ENCODE measurements at places on chromosomes 13 and 19.

DNA sequence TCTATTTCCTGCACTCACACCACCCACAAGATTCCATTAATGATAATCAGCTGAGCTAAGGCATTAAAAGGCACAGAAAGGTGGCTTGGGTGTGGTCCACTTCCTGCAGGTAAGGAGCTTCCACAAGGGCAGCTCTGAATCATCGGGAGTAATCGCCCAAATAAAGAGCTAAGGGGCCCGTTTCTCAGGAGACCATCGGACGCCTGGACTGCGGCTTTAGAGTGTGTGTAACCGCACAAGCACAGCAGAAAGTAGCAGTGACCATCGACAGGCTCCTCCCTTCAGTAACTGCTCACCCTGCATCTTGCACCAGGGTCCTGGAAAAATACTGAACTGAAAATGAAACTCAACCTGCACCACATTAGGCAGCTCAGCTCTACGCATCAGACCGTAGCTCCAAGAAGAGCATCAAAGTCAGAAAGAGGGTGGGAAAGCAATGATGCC, 6.0 kb downstream of the STK24 start:
- no peaks in the 10 kb centered on the region for H3K27me3 ChIP-seq
- H3K36me3 ChIP-seq = peaks cover 5% of the 10 kb centered on the region
- peaks cover 5% of the 10 kb centered on the region for H3K4me1 ChIP-seq
- peak; percentile 43 for DNase-seq
- no peak overlapping the region for H3K27ac ChIP-seq

DNA sequence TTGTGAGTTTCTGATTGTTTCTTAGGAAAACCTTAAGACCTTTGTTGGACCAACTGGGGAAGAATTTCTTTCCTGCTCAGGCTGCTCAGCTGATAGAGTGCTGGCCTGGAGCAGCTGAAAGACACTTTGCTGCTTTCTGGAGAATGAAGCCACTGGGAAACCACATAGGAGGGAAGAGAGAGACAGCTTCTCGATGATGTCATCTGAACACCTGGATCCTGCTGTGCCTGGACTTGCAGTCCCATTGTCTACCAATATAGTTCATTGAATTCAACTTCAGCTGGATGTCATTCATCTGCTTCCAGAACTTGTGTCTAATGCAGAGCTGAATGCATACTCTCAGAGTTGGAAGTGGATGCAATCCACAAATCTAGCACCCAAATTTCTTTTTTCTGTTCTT, 34.3 kb upstream of the TSHZ3 start:
- no peaks in the 10 kb centered on the region for H3K4me1 ChIP-seq
- no peaks in the 10 kb centered on the region for H3K27me3 ChIP-seq

DNA sequence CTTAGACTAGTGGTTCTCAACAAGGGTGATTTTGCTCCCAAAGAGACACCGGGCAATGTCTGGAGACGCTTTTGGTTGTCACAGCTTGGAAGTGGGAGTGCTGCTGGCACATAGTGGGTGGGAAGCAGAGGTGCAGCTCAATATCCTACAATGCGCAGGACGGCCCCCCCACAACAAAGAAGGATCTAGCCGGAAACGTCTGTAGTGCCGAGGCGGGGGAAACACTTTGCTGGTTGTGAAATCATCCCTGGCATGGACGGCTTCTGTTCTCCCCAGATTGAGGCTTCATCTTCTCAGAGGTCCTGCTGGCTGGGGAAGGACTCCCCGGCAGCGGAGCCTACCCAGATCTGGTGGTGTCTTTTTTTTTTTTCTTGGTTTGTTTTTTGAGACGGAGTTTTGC, 13.4 kb upstream of the SYT5 start:
- DNase-seq = no peak
- no peaks in the 10 kb centered on the region for H3K27me3 ChIP-seq
- H3K27ac ChIP-seq = no peak overlapping the region
- H3K36me3 ChIP-seq = no peaks in the 10 kb centered on the region
- H3K4me1 ChIP-seq = no peaks in the 10 kb centered on the region

DNA sequence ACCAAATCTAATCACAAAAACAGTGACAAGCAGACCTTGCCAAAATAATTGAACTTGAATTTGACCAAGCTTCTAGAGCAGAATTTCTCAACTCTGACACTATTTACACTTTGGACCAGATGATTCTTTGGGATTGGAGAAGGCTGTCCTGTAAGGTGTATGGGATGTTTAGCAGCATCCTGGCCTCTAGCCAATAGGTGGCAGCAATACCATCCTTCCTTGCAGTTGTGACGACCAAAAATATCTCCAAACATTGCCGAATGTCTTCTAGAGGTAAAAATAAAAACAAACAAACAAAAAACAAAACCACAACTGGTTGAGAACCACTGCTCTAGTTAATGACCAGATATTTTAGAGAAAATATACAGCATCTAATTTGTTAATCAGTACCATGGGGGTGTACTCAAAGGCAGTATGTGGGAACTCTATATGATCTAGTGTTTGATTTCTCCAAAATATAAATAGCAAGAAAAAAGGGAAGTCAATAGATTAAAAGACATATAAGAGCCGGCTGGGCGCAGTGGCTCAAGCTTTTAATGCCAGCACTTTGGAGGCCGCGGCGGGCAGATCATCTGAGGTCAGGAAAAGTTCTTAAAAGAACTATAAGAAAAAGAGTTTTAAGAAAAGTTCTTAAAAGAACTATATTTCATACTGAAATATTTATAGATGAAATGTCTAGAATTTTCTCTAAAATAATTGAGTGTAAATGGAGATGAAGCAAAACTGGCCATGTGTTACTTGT, 60.9 kb upstream of the ZNF527 start:
- H3K4me1 ChIP-seq = peaks cover 5% of the 10 kb centered on the region
- no peaks in the 10 kb centered on the region for H3K27me3 ChIP-seq
- no peaks in the 10 kb centered on the region for H3K36me3 ChIP-seq
- DNase-seq = no peak

DNA sequence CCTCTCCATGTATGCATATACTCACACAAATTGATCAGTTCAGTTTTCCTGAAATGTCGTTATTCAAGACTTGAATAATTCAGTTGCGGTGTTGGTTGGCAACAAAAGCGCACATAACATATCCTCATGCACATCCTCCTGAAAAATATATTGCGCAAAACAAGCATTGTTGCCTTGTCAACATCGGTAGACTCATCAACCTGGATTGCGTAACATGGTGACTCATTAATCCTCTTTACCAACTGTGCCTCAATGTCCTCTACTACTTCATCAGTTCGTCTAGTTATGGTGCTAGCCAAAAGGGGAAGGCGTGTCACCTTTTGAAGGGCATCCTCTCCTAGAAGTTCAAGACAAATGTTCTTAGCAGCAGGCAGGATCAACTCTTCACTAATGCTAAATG, 357.7 kb downstream of the LMO7 start:
- no peak overlapping the region for H3K27ac ChIP-seq
- no peak overlapping the region for H3K4me3 ChIP-seq

DNA sequence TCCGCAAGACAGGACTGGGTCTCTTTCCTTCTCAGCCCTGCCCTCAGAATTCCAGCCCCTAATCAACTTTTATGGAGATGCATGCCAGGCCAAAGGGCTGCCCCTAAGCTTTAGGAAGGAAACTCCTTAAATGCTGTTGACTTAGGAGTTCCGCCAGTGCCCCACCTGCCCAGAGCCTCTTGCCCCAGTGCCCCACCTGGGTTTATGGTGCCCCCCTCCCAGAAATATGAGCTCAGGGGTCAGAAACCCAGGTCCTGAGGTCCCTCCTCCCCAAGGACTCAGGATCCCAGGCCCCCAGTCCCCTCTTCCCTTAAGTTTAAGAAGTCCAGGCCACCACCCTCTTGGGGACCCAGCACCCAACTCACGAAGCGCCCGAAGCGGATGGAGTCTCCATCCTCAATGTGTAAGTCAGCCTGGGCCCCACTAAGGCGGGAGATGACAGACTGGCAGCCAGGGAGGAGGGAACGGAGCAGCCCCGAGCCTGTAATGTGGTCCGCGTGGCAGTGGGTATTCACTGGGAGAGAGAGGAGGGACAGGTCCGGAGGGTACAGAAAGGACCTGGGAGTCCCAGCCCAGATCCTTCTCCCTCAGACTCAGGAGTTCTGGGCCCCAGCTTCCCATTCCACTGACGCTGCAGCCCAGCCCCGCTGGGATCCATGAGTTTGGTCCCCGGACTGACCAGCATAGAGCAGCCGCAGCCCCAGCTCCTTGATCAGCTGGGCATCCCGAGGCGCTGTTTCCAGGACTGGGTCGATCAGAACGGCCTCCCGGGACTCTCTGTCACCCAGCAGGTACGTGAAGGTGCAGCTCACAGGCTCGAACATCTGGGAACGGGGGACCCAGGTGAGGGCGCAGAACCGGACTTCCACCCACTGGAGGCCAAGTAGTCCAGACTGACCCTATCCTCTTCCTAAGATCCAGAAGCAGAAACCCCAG, 897 bp downstream of the ETHE1 start:
- H3K4me3 ChIP-seq = peak overlapping the region; percentile 81
- no peak overlapping the region for H3K27ac ChIP-seq
- peaks cover 19% of the 10 kb centered on the region for H3K4me1 ChIP-seq
- no peaks in the 10 kb centered on the region for H3K27me3 ChIP-seq
- H3K36me3 ChIP-seq = no peaks in the 10 kb centered on the region

DNA sequence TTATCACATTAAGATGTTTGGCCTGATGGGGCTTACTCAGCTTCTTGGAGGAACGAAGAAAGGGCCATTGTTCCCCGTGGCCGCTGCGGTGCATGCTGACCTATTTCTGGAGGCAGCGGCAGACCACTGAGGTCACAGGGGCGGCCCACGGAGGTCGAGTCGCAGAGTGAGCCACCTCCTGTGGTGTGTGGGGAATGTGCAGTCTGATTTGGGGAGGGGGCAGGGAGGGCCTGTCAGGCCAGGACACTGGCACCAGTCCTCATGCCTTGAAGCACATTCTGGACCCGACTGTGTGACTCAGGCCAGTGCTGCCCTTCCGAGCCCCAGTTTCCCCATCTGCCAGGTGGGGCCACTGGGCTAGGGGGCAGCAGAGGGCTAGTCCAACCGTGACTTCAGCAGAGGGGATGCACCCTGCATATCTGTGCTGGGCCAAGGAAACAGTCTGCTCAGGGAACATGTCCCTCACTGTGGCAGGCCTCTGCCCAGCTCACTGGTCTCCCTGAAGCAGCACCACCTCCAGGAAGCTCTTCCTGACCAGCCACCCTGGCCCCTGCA, 6.3 kb downstream of the SLC7A10 start:
- peaks cover 5% of the 10 kb centered on the region for H3K27me3 ChIP-seq
- no peak overlapping the region for H3K27ac ChIP-seq
- H3K4me1 ChIP-seq = no peaks in the 10 kb centered on the region
- no peak overlapping the region for H3K4me3 ChIP-seq
- DNase-seq = no peak
- no peaks in the 10 kb centered on the region for H3K36me3 ChIP-seq

- H3K4me1 ChIP-seq = no peaks in the 10 kb centered on the region
- no peak overlapping the region for H3K4me3 ChIP-seq
- peaks cover 50% of the 10 kb centered on the region for H3K36me3 ChIP-seq
- no peaks in the 10 kb centered on the region for H3K27me3 ChIP-seq
These were observed 26.9 kb downstream of the NOTCH3 start for GRCh38 chr19:15173746-15174404.

GRCh38 chr19:35592226-35592625, 6.3 kb downstream of the PMIS2 start:
- no peak overlapping the region for H3K27ac ChIP-seq
- no peaks in the 10 kb centered on the region for H3K36me3 ChIP-seq
- H3K27me3 ChIP-seq = no peaks in the 10 kb centered on the region
- no peak overlapping the region for H3K4me3 ChIP-seq
- H3K4me1 ChIP-seq = no peaks in the 10 kb centered on the region

DNA sequence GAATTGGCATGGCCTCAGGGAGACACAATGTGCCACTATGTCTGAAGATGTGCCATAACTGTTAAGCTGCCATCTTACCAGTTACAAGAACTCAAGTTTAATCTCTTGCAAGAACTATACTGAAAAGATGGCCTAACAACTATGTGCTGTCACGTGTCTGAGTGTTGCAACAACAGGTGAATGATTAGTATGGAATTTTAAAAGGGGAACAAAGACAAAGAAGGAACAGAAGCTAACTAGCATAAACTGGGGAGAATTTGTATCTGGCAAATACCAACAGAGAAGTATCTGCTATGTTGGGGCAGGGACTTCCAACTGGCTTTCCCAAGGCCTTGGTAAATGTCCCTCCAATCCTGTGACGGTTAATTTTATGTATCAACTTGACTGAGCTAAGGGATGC, 11.5 kb upstream of the ACOD1 start:
- no peaks in the 10 kb centered on the region for H3K36me3 ChIP-seq
- peak; percentile 15 for DNase-seq
- no peaks in the 10 kb centered on the region for H3K4me1 ChIP-seq
- H3K27me3 ChIP-seq = no peaks in the 10 kb centered on the region

- H3K36me3 ChIP-seq = peaks cover 35% of the 10 kb centered on the region
- H3K27me3 ChIP-seq = no peaks in the 10 kb centered on the region
These were observed 116.0 kb downstream of the COL4A2 start for GRCh38 chr13:110422913-110423688.

DNA sequence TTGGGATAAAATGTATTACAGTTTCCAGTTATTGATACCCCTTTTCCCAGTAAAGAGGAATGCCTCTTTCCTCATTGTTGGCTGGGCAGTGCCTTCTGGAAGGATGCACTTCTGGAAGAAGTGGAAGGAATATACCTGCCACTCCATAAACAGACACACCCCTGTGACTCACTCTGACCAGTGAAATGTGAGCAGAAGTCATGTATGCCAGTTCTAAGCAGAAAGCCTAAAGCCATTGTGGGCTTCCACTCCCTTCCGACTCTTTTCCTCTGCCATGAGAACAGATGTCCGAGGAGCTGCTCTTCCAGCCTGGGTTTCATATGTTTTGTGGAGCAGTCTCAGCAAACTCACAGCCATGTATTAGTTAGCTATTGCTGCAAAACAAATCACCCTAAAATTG, 166.1 kb upstream of the SERP2 start:
- no peak overlapping the region for H3K4me3 ChIP-seq
- no peaks in the 10 kb centered on the region for H3K27me3 ChIP-seq
- no peak for DNase-seq

DNA sequence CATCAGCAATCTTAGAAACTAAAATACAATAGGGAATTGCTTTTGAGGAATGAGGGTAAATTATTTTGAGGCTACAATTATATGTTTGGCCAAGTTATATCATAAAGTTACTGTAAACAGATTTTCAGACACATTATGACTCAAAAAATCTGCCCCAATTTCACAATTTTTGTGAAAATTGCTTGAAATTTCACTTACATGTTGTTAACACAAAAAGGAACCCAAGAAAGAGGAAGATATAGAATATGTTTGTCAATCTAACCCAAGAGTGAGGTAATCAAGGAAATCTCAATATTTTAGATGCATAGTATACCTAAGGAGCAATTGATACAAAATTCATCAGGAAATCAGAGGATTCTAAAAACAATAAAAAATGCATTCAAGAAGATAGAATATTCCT, 73.9 kb upstream of the FNDC3A start:
- no peaks in the 10 kb centered on the region for H3K27me3 ChIP-seq
- no peaks in the 10 kb centered on the region for H3K4me1 ChIP-seq
- H3K36me3 ChIP-seq = no peaks in the 10 kb centered on the region
- no peak for DNase-seq

- no peaks in the 10 kb centered on the region for H3K27me3 ChIP-seq
- no peak overlapping the region for H3K4me3 ChIP-seq
- DNase-seq = no peak
- H3K36me3 ChIP-seq = no peaks in the 10 kb centered on the region
These were observed 78.8 kb upstream of the TPP2 start for GRCh38 chr13:102517959-102518358.

Measured in trophoblast cell (in vitro differentiated cells and primary cell).